Inflammatory macrophage (primary cell): ENCODE measurements at places on chromosomes 7 and 10.

DNA sequence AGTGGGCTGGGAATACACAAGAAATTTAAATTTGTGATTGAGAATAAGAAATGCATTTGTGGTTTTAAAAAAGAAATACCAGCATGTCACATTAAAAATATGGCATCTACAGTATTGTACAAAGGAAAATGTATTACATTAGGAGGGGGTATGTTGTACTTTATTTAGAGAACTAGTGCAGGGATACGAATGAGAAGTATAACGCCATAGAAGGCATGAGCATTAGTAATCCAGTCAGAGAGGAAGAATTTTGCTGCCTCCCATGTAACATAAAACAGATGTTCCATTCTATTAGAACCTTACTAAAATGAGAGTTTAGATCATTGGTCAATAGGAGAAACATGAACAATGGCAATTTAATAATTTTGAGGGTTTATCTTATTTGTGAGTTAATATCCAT is 182.2 kb downstream of the ADK start:
- peak; percentile 29 for DNase-seq

DNA sequence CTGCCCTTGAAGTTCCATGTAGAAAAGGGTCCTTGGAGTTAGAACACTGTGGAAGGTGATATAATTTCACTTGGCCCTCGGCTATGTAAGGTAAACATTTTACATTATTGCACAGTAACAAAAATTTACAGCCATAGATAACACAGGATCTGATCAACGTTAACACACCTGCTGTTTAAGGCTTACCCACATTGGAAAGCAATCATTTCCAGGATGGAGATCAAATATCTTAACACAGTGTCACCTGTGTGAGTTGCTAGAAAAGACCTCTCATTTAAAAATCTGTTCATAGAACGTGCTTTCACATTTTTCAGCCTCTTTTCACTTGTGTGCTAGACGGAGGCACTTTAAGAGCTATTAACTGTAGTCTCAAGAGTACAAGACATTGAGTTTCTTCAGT is 1.9 kb downstream of the TMEM229A start:
- DNase-seq, result no peak

DNA sequence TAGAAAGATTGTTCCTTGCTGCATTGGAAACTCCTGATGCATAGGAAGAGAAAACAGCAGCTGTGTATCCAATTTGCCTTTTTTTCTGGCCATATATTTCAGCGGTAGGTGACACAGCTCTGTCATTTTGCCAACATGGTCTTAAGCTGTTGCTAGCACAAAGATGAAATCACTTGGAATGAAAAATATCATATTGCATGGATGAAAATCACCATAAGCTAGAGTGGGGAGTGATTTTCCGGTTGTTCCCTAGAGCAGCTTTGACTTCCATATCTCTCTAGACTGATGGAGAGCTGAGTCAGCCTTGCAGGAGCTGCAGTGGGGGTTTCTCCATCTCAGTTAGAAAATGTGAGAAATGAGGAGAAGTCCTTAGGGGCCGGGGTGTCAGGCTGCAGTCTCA is 38.3 kb upstream of the BTBD16 start:
- no peak for DNase-seq

DNA sequence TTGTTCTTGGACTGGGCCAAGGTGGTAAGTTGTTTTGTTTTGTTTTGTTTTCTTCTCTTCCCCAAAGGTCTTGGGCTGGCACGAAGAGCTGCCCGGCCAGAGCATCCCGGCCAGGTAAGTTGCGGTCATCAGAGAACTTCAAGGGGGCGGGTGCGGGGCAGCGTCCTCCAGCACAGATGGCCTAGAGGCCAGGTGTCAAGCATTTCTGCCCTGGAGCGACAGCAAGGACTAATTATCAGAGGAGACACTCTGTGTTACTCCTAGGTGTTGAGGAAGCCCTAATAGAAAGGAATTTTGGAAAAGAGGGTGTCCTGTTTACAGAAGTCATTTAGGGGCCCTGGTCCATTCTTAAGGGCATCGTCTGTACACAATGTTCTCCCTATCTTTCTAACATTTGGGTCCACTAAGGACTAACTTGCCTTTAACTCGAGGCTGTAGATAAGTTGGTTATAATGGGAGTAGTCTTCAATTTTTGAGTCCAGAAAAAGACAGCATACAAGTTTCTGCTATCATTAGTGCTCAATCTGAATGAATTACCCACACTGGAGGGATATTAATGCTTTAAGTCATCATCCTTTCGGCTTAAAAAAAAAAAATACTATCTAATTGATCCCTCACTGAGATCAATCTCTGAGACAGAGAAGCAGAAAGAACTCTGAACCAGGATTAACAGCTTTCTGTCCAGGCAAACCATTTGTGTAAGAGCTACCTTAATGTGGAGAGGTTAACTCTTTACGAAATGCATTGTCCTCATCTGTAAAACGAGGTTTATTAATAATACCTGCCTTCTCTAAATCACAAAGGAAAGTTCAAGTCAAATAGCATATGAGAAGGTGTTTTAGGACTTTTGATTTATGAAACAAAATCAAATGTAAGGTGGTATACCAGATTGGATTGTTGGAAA is 1.5 kb downstream of the ITGB8 start:
- DNase-seq, result no peak

DNA sequence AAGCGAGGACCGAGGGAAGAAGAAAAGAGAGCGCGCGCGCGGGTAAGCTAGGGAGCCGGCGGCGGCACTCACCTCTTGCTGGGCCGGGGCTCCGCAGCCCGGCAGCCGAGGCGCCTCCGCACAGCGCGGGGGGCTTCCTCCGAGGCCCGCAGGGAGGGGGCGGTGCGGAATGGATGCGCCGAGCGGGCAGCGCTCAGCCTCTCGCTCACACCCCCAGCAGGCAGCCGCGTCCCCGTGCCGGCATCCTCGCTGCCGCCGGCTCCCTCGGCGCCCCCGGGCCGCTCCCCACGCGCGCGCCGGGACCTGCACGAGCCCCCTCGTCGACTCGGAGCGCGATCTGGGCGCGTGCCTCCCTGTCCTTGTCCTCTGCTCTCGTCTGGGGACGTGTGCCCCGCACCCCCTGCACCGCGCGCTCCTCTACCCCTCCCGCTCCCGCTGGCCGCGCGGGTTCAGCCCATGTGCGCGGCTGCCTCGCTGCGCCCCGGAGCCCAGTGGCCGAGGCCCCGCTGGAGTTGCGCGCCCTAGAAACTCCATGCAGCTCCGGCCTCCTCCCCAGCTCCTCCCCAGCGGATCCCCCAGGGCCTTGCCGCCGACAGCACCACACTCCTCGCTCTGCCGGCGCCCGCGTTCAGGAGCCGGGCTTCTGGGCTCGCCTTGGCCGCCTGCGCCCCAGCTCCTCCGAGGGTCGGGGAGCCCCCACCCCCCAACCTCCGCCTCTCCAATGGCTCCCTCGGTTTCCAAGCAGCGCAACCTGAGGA is 75.3 kb downstream of the CALN1 start:
- no peak for DNase-seq

DNA sequence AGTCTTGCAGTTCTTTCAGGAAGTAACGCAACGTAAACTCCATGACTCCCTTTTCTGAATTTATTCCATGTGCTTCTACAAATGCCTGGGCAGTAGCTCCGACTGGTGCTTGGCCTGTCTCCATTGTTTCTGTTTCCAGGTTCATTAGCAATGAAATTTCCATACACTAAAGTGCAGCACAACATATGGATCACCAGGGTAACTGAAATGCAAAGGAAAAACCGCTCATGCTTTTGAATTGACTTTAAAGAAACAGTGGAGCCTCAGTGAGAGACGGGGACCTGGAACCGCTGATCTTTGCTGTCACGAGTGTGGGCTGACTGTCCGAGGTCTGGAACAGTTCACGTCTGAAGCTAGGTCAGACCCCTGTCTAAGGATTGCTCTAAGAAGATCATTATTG is 126.5 kb upstream of the IGFBP3 start:
- DNase-seq, result no peak

- DNase-seq, result peak; percentile 8
Measured at GRCh38 chr7:155533827-155534690, 12.3 kb downstream of the CNPY1 start.

GRCh38 chr7:50056131-50056530 is 36.9 kb downstream of the ZPBP start:
- no peak for DNase-seq

- peak; percentile 93 for DNase-seq
Measured at GRCh38 chr7:138257459-138258196, 181.4 kb downstream of the AKR1D1 start.

DNA sequence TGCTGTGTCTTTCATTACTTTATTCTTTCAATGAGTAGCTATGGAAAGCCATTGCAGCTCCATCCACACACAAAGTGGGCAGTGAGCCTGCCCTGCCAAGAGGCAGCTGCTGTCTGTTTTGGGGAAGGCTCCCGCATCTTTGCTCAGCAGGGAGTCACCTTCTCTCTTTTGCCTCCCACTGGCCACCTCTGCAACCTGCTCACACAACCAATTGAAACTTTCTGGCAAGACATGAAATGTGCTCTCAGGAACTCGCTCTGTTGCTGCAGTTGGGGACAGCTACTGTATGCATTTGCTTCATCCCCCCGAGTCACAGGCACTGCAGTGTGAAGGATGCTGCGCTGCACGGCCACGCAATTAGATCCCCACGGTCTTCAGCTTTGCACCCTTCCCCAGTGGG is 244.8 kb upstream of the NFE2L3 start:
- no peak for DNase-seq

DNA sequence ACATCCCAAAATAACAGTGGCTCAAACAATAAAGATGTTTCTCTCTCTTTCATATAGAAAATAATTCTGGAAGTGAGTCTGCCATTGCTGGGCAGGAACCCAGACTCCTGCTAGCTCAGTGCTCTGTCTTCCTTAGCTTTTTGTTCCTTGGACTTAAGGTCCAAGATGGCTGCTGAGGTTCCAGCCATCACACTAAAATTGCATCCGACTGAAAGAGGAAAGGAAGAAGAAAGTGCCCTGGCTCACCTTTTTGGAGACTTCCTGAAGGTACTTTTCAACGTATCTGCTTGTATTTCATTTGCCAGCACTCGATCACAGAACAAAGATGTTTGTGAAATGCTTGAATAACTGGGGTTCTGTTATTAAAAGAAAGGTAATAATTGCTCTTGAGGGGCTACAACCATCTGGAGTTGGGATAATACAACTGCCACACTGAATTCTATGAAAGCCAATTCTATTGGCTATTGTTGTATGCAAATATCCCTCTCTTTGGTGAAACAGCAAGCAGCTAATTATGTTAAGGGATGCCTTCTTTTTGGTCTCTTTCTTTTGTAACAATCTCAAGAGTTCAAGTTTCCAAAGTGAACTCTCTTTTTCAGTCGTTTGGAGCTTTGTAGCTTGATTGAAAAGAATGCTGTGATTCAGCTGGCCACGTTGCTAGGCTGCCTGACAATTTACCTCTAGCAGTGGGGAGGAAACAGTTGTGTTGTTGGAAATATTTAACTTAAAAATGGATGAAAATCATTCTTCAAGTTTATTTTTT is 83.9 kb downstream of the BAMBI start:
- DNase-seq, result no peak

DNA sequence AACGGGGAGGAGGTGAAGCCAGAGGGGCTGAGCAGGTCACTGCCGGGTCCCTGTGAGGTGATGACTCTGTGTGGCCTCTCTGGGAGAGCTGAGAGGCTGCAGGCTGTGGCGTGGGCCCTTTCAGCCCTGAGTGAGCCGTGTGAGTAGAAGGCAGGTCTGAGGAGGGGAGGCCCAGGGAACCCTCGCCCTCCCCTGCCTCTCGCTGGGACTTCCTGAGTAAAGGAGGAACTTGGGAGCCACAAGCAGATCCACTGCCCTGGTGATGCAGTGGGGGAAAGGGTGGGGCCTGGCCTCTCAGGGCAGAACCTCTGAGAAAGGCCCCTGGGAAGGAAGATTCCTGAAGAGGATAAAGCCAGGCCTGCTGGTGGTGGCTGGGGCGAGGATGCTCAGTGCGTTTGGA is 22.8 kb downstream of the EEPD1 start:
- peak; percentile 81 for DNase-seq

GRCh38 chr7:85175217-85175616 is 11.6 kb downstream of the SEMA3D start:
- no peak for DNase-seq

DNA sequence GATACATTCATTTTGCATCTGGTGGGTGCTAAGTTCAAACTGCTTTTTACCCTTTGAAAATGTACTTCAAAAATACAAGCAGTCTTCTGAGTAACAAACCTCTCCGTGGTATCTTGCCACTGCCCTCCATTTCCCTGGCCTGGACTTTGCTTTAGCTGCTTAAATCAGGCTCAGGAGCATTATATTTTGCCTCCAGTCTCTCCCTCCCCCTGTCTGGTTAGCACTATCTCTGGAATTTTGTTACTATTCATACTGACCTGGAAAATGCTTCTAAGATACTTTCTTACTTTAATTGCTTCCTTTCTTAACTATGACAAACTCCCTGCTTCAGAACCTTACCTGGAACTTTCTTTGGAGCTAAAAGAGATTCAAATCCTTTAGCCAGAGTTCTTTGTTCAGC is 369.8 kb downstream of the GFRA1 start:
- DNase-seq, result no peak

DNA sequence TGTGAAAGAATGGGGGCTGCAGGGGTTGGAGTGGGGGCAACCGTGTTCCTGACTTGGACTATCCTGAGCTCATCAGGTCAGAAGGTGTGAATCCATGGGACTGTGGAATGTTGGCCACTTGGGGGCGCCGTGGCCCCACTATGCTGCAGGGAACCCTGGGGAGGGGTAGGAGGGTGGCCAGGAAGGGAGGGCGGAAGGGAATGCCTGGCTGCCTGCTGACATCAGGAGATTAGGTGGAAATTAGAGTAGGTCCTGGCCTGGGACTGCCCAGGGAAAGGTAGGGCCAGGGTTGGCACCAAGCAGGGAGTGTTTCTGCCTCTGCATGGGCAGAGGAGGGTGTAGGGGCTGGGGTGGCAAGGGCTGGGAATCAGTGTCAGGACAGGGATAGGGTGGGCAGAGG is 65.8 kb upstream of the PRSS58 start:
- DNase-seq, result no peak

- no peak for DNase-seq
Measured at GRCh38 chr7:120254845-120255244, 18.1 kb upstream of the KCND2 start.

GRCh38 chr10:100836891-100837290 is 75.9 kb upstream of the SLF2 start:
- DNase-seq, result no peak

DNA sequence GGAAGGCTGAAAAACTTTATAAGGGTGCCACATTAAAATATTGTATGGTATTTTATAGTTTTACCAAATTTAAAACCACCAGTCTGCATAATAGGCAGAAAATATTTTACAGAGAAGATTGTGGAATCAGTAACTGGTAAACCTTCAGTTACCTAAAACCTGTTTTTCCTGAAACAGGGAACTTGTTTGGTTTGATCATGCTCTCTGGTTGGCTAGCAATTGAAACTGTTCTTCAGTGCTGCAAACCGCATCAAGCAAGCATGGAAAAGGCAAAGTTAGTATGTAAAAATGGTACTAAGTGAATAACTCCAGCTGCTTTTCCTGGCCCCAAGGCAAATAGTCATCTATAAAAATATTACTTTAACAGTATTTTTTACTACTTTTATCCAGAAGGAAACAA is 316.9 kb upstream of the LRRN3 start:
- DNase-seq, result no peak

- DNase-seq, result peak; percentile 80
Measured at GRCh38 chr7:21352540-21353387, 75.1 kb upstream of the SP4 start.
